ENCODE measurements at places on chromosomes 3 and 15.

- no peak for DNase-seq
These were observed 32.9 kb upstream of the BLM start for GRCh38 chr15:90684281-90684680.

GRCh38 chr15:44719293-44719999, 8.1 kb downstream of the B2M start:
- DNase-seq, result peak; percentile 56

- DNase-seq, result peak; percentile 34
These were observed 89.5 kb upstream of the ATP2B2 start for GRCh38 chr3:10594915-10595314.

DNA sequence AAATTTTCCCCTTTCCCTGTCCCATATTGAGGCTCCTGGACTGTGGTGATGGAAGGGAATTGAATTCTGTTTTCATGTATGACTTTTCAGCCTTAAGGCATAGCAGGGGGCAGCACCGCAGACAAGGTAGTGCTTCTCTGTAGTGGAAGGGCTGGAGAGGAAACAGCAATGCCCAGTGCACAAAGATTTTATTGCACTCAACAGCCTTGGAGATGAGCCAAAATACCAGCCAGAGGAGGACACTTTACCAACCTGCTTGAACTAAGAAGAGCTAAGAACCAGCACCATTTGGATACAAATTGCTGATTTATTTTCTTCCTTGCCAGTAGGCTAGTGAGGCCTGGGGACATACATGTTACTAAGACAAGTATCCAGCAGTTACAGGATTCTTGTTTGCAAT, 98.7 kb downstream of the KCNMB2 start:
- no peak for DNase-seq

DNA sequence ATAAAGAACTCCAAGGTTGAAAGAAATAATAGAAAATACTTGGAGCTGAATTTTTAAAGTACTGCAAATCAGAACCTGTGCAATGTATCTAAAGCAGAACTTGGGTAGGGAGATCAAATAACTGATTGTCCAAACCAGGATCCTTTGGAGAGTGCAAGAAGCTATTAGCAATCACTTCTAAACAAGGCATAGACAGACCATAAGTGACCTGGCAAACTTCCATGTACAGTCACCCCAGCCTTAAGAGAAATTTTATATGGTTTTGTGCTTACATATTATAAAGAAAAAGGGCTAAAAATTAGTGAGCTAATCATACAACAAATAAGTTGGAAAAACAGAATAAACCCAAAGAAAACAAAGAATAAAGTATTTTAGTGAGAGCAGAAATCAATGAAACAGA, 35.2 kb downstream of the ETV5 start:
- DNase-seq, result no peak

DNA sequence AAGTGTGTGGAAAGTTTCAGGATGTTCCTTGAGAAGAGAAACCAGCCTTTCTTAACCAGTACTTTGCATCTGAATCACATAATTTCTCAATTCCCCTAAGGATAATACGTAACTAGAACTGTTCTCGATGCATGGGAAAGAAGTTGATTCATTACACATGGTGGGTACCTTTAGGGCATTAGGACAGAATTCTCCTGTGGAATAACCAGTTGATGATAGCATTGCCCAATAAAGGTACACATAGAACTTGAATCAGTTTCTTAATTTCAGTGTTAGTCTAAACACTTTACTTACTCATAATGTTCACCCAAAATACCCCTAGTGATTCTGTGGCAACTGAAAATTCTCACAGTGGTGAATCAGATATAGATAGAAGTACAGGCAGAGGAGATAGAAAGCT, 1030.9 kb downstream of the ROBO1 start:
- DNase-seq, result no peak

DNA sequence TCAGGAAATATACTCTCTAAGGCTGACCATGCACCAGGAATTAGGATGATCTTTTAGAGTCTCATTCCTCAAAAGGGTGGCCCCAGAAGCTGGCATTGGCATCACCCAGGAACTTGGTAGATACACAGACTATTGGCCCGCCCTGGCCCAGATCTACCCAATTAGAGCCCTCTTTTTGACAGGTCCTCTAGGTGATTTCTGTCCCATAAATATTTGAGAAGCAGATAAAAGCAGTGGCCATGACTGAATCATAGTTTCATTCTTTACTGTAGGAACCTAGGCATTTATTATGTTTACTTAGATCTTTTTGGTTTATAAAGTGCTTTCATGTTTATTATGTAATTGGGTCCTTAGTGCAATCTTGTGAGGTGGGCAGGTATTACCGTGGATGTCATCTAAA, 7.6 kb downstream of the TLNRD1 start:
- DNase-seq, result no peak

DNA sequence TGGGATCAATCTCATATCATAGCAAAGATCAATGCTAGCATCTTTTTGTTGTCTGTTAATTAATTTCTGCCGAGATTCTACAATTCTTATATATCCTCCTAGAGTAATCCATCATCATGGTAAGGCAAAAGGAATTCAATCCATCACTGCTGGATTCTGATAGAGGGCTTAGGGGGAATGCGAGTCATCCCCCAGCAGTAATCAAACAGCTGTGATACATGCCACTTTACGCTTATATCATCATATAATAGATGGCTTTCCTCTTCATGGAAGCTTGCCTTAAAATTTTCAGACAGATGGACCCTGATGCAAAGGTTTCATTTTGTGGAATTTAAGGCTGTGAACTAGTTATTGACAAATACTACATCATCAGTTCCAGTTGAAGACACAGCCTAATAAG, 645.9 kb downstream of the CADM2 start:
- no peak for DNase-seq

GRCh38 chr15:35557012-35557411, 11.0 kb upstream of the DPH6 start:
- DNase-seq, result no peak

- DNase-seq, result no peak
These were observed 691 bp upstream of the HDGFL3 start for GRCh38 chr15:83208367-83208661.

GRCh38 chr3:27792869-27793268, 70.7 kb upstream of the EOMES start:
- DNase-seq, result no peak

- no peak for DNase-seq
These were observed 116.2 kb downstream of the SUCNR1 start for GRCh38 chr3:151989621-151990020.

- no peak for DNase-seq
These were observed 8.8 kb downstream of the OIP5 start for GRCh38 chr15:41323611-41324010.

DNA sequence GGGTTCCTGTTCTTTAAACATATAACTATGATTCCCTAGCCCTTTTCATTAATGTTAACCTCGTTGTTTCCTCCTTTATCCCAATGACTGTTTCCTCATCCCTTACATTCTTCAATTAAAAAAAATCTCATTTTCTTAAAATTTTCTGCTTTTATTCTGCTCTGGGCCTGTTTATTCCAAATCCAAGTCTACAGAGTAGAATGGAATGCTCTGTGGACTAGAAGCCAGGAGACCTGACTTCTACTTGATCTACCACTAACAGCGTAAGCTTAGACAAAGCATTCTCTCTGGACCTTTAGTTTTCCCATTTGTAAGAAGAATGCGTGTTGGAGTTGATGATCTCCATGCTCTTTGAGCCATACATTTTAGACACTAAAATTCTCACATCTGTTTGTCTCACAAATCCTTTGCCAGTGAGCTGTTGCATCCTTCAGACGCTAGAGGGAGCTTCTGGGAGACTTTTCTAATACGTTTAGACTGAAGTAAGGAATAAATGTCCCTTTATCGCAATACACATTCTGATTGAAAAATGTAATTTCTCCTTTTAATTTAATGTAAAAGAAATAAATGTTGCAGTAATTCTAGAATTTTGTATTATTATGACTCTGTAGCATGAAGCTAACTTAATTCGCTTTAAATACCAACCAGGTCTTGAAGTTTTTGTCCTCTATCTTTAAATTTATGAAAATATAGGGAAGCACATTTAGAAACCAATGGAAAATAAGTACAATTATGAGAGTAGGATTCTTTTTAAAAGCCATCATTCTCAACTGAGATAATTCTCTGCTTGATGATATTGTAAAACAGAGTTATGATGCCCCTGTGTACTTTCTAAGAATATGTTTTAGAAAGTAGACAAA, 21.7 kb upstream of the GMNC start:
- peak; percentile 20 for DNase-seq

- no peak for DNase-seq
These were observed 33.4 kb downstream of the MYO1E start for GRCh38 chr15:59339252-59339672.

DNA sequence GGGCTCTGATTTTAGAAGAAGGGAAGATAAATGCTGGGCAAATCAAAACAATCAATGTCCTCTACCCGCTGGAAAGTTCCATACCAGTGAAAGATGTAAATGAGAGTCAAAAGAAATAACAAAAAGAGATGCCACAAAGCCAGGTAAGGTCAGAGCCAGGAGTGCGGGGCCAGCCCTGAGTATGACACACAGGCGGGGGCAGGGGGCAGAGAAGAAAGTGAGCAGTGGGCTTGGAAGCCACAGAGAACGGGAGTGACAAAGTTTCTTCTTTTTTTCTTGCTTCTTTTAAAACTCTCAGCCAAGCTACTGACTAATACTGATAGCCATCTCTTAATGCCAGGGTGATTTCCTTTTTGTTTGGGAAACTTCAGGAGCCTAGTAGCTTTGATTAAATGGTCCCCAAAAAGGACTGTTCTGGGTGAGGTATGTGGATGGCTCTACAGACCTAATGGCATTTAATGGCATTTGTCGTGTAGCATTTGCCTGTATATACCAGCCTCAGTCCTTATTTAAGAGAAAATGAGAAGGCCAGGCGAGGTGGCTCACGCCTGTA, 23.1 kb upstream of the TSEN2 start:
- DNase-seq, result no peak

GRCh38 chr15:65370885-65371284, 6.9 kb downstream of the IGDCC3 start:
- no peak for DNase-seq

DNA sequence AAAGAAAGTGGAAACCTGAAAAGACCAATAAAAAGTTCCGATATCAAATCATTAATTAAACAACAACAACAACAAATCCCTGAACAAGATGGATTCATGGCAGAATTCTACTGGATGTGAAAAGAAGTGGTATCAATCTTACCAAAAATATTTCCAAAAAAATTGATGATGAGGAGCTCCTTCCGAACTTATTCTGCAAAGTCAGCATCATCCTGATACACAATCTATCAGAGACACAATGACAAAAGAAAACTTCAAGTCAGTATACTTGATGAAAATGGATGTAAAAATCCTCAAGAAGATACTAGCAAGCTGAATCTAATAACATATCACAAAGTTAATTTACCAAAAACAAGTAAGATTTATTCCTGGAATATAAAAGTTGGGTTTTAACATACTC, 881.8 kb downstream of the SI start:
- no peak for DNase-seq

GRCh38 chr3:189165092-189165612, 6.6 kb upstream of the TPRG1 start:
- no peak for DNase-seq

DNA sequence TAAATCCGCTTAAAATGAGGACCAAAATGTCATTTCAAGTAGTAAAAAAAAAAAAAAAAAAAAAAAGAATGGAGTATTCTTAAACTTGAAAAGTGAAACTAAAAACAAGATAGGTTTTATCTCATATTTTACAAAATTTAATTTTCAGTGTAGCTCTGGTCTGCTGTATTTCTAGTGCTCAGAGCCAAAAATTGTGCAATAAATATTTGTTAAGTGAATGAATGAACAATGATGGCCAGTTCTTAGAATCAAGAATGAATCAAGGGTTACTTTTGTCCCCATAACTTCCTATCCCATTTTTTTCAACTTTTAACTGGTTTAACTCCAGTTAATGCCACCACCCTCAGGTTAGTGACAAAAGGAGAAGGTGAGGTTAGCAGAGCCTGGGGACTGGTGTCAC, 214.4 kb downstream of the ABHD5 start:
- DNase-seq, result no peak

- DNase-seq, result no peak
These were observed 276.0 kb downstream of the UACA start for GRCh38 chr15:70487387-70487740.

GRCh38 chr3:192275741-192276355, 451.5 kb downstream of the FGF12 start:
- DNase-seq, result no peak

DNA sequence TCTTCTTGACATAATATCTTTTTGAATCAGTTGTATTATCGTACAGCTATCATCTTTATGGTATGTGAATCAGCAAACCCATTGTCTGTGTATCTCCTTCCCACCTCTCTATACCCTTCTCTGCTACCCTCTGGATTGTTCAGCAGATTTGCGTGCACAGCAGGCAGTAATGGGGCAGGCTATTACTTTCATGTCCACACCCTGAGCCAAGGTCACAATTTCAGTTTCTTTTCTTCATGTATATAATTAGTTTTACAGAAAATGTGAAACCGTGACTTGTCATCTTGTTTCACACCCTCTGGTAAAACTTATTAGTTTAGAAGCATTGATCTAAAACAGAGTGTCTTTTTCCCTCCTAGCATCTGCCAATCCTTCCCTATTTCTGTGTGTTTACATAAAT, 770.4 kb upstream of the SEMA6D start:
- no peak for DNase-seq

DNA sequence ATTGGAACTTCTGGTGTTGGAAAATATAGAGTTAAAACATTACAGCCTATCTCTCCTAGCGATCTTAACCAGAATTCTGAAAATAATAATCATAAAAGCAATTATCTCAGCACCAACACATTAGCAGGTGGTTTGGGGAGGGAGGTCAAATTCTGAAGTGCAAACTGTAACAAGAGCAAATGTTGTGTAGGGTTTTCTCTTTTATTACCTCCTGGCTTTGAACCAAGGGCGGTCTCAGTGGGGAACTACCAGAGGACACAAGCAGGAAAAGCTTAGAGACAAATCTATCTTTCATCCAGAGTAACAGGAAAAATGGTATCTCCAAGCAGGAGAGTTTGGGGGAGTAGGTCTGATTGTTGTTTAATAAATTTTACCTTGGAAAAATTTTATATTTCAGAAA, 5.5 kb upstream of the ARRDC4 start:
- no peak for DNase-seq
